ENCODE measurements at places on chromosomes 16 and 17.

GRCh38 chr17:17028059-17028877, 14.0 kb upstream of the MPRIP start:
- no peak for DNase-seq

DNA sequence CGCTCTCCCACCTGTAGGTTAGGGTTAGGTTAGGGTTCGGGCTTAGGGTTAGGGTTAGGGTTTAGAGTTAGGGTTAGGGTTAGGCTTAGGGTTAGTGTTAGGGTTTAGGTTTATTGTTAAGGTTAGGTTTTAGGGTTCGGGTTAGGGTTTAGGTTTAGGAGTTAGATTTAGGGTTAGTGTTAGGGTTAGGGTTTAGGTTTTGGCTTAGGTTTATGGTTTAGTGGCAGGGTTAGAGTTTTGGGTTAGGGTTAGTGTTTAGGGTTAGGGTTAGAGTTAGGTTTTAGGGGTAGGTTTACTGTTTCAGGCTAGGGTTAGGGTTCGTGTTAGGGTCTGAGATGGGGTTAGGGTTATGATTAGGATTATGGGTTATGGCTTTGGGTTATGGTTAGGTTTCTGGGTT, 31.6 kb upstream of the ZCCHC14 start:
- DNase-seq = peak; percentile 30

DNA sequence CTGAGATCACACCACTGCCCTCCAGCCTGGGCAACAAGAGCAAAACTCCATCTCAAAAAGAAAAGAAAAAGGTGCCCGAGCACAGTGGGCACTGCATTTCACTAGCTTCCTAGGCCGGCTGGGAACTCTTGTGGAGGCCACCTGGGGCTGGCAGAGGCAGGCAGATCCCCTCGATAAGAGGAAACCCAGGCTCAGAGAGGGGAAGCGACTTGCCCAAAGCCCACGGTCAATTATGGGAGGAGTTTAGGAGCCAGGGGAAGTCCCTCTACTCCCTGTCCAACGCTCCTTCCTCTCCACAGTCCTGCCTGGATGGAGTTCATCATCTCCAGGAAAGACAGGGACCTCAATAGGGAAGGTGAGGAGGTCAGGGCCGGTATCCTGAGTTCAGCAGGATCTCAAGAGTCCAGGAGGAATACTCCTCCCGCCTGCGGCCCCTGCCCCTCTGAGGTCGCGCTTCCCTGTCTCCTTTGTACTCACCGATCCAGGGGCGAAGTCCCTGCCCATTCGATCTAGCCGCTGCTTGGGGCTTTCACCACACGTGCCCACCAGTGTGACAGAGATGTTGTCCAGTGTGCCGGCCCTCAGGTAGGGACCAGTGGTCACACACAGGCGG, 841 bp downstream of the ALOXE3 start:
- no peak for DNase-seq

DNA sequence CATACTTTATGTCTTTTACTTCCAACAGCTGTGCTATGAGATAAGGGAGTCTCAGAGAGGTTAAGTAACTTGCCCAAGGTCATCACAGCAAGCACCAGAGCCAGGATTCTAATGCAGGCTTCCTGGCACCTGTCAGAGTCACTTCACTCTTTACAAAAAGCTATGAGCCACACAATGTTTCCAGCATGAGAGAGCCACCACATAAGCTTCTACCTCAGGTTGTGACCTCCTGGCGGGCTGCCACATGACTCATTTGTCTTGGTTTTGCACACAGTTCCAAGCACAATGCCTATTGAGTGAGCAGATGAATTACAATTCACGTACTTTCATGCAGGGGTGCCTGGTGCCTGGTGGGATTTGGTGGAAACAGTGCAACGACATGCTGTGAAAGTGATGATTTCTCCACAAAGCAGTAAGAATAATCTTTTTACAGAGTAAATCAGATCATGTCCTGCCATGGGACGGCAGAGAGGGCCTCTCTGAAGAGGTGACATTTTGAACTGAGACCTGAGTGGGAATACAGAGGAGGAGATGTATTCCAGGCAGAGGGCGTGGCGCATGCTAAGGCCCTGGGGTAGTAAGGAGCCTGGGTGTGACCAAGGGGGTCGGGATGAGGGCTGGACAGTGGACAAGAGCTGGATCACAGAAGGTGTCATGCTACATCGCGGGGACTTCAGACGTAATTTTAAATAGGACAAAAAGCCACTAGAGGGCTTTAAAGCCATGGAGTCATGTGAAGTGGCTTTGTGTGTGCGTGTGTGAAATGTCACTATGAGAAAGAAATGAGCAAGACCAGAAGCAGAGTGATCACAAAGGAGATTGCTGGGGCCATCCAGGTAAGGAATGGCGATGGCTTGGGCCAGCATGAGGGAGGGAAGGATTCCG, 53.4 kb downstream of the CACNG3 start:
- peak; percentile 23 for DNase-seq

DNA sequence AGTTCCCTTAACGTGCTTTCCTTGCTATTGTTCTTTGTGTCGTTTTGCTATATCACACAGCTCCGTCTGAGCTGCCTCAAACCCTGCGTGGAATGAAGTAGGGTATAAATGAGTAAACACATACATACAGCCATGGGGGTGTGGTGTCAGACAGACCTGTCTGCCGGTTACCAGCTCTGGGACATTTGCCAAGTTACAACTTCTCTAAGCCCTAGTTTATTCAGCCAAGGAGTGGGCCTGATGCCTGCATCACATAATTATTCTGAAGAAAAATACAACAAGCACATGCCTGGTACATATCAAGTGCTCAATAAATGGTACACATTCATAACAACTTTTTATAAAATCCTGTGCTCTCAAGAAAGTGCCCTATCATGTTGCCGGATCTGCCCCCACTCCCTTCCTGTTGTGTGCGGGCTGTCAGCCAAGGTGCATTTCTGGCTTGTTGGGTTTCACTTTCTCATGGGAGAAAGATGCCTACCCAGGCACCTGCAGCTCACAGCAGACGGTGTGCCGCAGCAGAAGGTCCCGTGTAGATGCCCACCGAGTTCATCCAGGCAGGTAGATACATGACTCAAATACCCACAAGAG, 30.5 kb downstream of the SMPD3 start:
- peak; percentile 25 for DNase-seq

- no peak for DNase-seq
These were observed 77.5 kb upstream of the DOC2B start for GRCh38 chr17:258906-259305.

DNA sequence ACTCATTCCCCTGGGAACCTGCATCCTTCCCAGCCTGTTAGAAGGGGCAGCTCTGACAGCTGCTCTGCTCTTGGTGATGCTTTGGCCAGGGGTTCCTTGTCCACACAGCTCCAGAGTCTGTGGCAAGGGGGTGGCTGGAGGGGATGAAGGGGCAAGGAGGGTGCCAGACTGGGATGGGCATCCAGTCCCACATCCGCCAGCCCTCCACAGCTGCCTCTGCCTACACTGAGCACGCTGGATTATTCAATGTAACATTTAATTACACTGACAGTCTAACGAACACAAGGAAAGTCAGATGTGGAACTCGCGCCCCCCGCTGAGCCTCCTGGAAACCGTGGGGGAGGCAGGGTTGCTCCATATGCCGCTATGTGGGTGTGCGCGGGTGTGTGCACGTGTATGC, 101.1 kb downstream of the C16orf78 start:
- DNase-seq = no peak

- peak; percentile 80 for DNase-seq
These were observed 13.6 kb downstream of the CLEC16A start for GRCh38 chr16:10957771-10958482.

GRCh38 chr17:74449306-74449705, 17.1 kb upstream of the CD300A start:
- DNase-seq = no peak

DNA sequence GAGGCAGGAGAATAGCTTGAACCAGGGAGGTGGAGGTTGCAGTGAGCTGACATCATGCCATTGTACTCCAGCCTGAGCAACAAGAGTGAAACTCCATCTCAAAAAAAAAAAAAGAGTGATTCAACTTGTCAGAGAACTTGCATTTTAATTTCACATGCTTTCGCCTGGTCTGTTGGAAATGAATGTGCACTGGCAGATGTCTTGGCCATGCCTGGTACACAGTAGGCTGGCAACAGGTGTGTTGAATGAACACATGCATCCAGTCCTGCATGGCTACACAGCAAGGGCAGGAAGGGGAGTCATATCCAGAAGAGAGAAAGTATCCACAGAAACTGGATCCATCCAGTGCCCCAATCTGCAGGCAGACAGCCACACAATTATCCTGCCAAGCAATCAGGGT, 11.5 kb downstream of the COG4 start:
- DNase-seq = no peak

DNA sequence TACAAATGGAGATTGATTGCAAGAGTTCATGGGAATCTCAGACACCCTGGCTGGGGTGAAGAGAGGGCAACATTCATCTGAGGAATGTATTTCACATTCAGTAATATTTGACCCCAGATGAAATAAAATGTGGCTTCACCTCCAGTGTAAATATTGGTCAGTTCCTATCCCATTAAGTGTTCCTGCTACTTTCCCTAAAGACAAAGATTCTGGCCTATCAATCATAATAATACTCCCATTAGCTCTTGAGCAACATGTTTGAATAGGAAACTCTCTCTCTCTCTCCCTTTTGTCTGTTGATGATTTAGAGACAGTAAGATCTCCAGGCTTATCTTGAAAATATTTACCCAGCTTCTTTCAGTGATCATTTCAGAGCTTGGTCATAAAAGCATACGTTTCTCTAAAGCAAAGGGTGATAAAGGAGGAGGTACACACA, 70.1 kb downstream of the KCNJ2 start:
- DNase-seq = peak; percentile 72

GRCh38 chr16:4443271-4443670, 17.6 kb downstream of the DNAJA3 start:
- no peak for DNase-seq

DNA sequence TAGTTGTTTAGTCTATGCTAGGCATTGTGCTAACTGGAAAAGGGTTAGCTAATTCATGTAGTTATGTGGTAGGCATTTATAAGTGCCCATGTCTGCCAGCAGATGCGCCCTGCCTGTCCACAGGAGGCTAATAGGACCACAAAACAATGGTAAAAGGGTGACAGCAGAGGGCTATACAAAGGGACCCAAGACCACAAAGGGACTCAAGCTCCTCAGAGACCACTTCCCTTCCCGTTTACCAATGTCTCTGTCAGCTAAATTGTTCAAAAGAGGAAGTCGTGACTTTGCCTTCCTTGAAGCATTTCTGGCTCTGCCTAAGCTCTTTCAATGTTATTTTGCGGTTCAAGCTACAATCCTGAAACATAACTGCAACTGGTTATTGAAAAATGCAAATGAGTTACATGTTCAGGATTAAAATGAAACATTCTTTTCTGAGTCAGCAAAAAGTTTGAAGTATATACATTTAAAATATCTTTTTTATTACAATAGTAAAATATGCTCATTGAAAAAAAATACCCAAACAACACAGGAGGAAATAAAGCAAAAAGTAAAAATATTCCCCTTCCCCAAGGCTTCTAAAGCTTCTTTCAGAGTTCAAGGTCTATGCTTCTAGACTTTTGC, 149.2 kb downstream of the MAF start:
- DNase-seq = peak; percentile 77

DNA sequence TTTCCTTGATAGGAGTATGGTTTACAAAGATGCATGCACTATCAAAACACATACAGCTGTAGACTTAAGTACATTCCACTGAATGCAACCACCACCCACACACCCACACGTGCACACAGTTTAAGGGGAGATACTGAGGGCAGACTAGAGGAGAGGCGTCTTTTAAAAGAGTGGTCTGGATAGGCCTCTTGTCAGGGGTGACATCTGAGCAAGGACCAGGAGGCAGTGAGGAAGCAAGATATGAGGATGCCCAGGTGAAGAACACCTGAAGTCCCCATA, 12.6 kb downstream of the MPHOSPH6 start:
- no peak for DNase-seq

GRCh38 chr16:89700649-89701424, 668 bp downstream of the SPATA2L start:
- peak; percentile 73 for DNase-seq

GRCh38 chr16:933581-933980, 37.2 kb downstream of the LMF1 start:
- DNase-seq = no peak

DNA sequence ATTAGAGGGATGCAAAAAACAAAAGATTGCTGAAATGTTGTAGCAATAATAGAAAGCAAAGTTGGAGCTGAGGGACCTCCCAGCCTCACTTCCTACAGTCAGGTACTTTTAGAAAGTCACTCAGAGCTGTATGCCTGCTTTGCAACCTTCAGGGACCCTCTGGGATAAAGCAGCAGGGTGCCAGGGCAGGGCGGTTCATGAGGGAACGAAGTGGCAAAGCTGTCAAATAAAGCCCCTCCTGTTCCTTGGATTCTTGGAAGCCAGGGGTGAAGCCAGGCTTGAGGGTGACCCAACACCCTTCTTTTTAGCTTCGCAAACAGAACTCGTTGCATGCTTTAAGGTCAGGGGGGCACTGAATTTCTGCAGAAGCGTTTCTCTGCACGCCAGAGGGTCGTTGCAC, 767 bp downstream of the ATP2C2 start:
- DNase-seq = no peak

GRCh38 chr17:70080541-70081347, 5.7 kb downstream of the KCNJ16 start:
- no peak for DNase-seq

- peak; percentile 91 for DNase-seq
These were observed 11.2 kb downstream of the METTL22 start for GRCh38 chr16:8632675-8633182.

DNA sequence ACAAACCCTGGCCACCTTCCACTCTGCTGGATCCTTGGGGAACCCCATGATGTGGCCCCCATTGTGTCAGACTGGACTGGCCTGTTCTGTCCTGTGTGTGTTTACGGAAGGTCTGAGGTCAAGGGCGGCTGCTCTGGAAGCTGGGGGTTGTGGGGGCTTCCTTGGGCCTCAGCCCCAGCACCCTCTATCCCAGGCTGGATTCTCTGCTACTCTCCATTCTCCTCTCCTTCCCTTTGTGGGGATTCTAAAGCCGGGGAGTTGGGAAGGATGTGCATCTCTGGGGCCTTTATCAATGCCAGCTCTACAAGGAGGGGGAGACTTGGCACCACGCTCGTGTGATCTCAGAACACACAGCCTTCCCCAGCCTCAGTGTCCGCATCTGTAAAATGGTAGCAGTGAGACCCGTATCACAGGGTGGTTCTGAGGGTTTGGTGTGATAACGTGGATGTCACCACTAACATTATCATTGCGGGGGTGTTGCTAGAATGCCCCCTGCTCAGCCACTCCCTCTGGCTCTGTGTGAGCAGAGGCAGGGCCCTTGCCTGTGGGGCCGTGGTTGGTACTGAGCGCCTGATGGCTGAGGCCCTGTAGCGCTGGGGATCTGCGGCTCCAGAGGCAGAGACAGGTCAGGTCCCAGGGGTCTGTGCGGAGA, 18.1 kb downstream of the ADGRG1 start:
- DNase-seq = no peak

- DNase-seq = no peak
These were observed 108.2 kb downstream of the CPPED1 start for GRCh38 chr16:12695454-12695853.
